ENCODE measurements at places on chromosomes 6 and 20.

GRCh38 chr6:48147051-48147450 lies 36.1 kb upstream of the PTCHD4 start:
- DNase-seq = no peak

GRCh38 chr6:10713962-10714361 lies 8.9 kb upstream of the TMEM14C start:
- no peak for DNase-seq

GRCh38 chr6:149122850-149123821 lies 194.4 kb upstream of the TAB2 start:
- no peak for DNase-seq

- no peak for DNase-seq
Measured at GRCh38 chr6:125612345-125612846, 137.0 kb upstream of the HEY2 start.

GRCh38 chr6:113734982-113735381 lies 122.2 kb upstream of the MARCKS start:
- no peak for DNase-seq

- no peak for DNase-seq
Measured at GRCh38 chr6:4812068-4812467, 35.9 kb downstream of the CDYL start.

- no peak for DNase-seq
Measured at GRCh38 chr6:148738946-148739821, 7.6 kb upstream of the UST start.

- no peak for DNase-seq
Measured at GRCh38 chr20:36320261-36320897, 14.2 kb downstream of the DLGAP4 start.

GRCh38 chr20:15642676-15643075 lies 930.6 kb downstream of the KIF16B start:
- no peak for DNase-seq

DNA sequence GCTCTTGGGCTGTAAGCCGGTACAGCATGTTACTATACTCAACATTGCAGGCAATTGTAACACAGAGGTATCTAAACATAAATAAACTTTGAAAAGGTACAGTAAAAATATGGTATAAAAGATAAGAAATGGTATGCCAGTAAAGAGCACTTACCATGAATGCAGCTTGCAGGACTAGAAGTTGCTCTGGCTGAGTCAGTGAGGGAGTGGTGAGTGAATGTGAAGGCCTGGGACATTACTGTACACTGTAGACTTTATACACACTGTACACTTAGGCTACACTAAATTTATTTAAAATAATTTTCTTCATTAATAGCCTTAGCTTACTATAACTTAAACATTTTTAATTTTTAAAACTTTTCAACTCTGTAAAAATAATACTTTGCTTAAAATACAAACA lies 37.8 kb upstream of the ANKEF1 start:
- DNase-seq = no peak

DNA sequence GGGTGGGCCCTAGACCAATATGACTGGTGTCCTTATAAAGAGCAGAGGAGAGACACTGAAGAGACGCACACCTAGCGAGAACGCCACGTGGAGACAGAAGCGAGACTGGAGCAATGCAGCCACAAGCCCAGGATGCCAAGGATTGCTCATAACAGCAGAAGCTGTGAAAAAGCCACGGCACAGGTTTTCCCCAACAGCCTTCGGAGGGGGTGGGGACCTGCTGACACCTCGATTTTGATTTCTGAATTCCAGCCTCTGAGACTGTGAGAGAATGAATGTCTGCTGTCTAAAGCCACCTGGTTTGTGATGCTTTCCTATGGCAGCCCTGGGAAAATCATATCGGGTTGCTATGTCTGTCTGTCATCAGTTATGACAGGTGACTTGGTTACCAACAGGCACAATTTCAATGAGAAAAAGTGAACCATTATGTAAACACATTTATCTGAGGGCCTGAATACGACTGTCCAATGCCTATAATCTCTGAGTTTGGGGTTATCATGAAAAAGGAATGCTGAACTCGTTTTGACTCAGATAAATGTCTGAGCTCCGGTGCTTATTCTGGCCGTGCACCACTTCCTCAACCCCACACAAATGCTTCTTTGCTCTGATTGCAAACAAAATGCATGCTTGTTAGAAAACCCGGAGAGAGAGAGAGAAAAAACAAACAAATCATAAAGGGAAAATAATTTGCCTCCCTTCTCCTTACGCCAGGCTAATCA lies 769.7 kb downstream of the PTPRT start:
- DNase-seq = no peak

- no peak for DNase-seq
Measured at GRCh38 chr6:110296241-110297025, 61.7 kb downstream of the METTL24 start.

GRCh38 chr6:167988945-167989841 lies 8.3 kb upstream of the KIF25 start:
- DNase-seq = no peak

DNA sequence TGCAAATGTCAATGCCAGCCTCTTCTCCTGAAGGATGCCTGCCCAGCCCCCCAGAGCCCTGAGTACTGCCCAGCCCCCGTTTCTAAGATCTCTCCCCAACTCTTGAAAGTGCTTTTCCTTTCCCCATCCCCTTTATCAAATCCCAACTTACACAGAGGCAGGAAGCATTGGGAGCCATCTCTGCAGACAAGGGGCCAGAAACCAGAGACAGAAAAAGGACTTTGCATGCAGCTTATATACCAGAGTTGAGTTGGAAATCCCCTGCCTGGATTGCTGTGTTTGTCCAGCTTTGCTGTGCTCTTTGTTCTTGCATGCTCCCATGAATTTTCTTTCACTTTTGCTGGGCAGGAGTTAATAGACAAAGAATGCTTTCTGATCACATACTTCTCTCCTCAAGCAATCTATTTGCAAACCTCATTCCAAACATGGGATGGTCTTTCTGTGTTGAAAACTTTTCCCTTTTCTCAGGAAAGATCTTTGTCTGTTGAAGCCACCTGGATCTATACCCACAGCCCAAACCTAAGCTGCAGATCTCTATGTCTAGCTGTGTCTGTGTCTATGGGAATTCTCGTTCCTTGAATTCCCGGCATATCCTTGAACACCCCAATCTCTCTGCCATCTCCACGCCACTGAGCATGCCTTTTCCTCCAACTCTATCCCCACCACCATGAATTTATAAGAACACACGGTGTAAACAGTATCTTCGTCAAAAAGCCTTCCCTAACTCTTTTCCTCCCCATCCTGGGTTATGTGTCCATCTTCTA lies at the start of gene UBD:
TSS of gene UBD (minus strand) at position 209 of the 764 bp plus-strand sequence. CDS start at position 178, 31 bp downstream.
- no peak for DNase-seq

DNA sequence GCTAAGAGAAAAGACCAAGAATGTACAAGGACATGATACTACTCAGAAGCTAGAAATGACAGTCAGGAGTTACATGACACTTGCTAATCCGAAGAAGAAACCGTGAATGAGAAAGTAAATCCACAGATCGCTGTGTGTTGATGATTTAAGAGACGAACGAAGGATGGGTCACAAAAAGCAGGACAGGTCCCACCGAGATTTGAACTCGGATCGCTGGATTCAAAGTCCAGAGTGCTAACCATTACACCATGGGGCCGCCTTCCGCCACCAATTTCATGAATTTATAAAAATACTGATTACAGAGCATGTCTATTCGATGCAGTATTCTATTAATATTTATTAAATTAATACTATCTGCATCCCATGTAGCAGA lies 54.0 kb upstream of the BTN3A2 start:
- DNase-seq = no peak

GRCh38 chr20:63819224-63819921 lies 11.7 kb downstream of the ZBTB46 start:
- no peak for DNase-seq

Measured in activated CD8-positive, alpha-beta memory T cell treated with anti-CD3 and anti-CD28 coated beads for 1 hour (primary cell).